RPMI8226 (cell line): ENCODE measurements at places on chromosomes 2 and 18.

- no peak for DNase-seq
These were observed 62.8 kb downstream of the TCF7L1 start for GRCh38 chr2:85195956-85196355.

- DNase-seq = no peak
These were observed 11.0 kb upstream of the TRIB2 start for GRCh38 chr2:12705742-12706141.

DNA sequence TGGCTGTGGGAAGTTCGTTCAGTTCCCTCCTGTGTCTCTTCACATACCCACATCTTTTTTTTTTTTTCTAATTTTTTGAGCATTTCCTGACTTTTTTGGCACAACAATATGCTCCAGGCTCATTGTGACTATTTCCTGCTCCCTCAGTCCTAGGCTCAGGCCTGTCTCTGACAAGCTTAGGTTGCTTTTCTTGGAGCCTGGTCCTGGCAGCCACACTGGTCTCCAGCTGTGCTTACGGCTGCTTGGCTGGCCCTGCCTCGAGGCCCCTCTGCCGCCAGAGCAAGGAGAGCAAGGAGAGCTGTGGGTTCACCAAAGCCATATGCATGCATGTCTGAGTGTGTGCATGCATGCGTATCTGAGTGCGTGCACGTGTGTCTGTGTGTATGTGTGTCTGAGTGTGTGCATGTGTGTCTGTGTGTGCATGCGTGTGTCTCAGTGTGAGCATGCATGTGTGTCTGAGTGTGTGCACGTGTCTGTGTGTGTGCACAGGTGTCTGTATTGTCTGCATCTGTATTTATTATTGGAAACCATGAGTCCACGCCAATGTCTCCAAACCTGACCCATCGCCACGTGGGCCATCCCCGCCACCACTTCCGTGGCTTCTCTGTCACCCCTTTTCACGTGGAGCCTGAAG lies 766.1 kb upstream of the SALL3 start:
- DNase-seq = no peak

DNA sequence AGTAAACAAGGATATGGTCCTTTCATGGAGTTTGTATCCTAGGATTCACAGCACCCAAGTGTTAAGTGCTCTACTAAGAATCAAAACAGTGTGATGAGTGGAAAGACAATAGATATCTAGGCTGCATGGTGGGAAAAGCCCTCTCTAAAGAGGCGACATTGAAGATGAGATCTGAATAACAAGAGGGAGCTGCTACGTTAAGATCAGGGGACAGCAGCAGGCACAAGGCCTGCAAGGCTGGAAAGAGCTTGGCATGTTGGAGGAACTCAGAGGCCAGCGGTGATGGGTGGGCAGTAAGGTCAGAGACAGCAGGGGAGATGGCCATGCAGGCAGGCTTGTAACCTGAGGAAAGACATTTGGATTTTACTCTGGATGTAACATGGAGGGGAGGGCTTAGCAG lies 177.5 kb downstream of the GFPT1 start:
- no peak for DNase-seq

GRCh38 chr18:56351911-56352500 lies 286.4 kb downstream of the TXNL1 start:
- DNase-seq = no peak

DNA sequence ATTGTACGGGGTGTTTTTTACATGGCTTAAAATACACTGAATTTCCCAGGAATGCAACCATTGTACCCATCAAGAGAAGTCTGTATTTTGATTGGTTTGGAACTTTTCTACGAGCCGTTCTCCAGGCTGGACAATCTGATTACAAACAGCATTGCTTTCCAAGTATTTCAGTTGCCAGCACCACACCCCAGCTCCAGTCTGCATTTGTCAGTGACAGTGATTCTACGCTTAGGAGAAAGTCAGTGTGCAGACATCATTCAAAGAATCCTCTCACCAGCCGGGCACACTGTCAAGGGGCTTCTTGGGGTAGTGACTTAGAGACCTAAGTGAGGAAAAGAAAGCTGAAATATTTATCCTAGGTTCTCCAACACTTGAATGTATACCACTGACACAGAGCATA lies 194.1 kb downstream of the ANAPC1 start:
- no peak for DNase-seq
